ELR (cell line): ENCODE measurements at places on chromosomes 6 and 20.

GRCh38 chr6:32047539-32047854, 9.3 kb downstream of the CYP21A2 start:
- no peak for DNase-seq

- no peak for DNase-seq
Observed at GRCh38 chr6:79201983-79202382, 32.5 kb downstream of the HMGN3 start.

DNA sequence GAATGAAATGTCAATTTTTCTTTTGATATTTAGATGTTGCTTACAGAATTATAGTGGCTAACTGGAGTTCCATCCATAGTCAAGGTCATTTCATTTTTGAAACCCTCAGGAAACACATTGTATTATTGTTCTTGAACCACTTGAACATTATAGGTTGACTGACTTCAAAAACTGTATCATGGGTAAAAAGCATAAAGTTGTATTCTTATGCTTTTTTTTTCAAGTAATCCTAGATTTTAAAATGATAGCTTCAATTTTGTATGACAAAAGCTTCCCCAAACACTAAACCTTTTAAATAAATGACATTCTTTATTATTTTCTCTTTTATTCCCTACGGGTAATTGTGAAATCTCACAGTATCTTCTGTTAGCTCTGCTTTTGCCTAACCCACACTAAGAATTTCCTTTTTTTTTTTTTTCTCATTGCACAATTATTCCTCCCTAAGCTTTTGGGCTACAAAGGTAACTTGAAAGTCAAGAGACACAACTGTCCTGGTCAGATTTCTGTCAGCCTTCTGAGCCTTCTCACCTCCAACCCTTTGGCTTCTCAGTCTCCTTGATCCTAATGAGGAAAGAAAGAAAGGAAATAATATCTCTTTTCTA, 36.9 kb upstream of the LAMA4 start:
- no peak for DNase-seq

GRCh38 chr6:72218125-72218524, 331.8 kb downstream of the RIMS1 start:
- DNase-seq, result peak; percentile 68

GRCh38 chr20:23646106-23646873, 8.5 kb upstream of the CST3 start:
- peak; percentile 28 for DNase-seq

GRCh38 chr6:145272246-145272645, 463.1 kb downstream of the EPM2A start:
- DNase-seq, result no peak

GRCh38 chr6:162613310-162613709, 114.3 kb downstream of the PRKN start:
- no peak for DNase-seq

GRCh38 chr6:26232940-26233648, 131.9 kb upstream of the BTN3A2 start:
- peak; percentile 77 for DNase-seq

DNA sequence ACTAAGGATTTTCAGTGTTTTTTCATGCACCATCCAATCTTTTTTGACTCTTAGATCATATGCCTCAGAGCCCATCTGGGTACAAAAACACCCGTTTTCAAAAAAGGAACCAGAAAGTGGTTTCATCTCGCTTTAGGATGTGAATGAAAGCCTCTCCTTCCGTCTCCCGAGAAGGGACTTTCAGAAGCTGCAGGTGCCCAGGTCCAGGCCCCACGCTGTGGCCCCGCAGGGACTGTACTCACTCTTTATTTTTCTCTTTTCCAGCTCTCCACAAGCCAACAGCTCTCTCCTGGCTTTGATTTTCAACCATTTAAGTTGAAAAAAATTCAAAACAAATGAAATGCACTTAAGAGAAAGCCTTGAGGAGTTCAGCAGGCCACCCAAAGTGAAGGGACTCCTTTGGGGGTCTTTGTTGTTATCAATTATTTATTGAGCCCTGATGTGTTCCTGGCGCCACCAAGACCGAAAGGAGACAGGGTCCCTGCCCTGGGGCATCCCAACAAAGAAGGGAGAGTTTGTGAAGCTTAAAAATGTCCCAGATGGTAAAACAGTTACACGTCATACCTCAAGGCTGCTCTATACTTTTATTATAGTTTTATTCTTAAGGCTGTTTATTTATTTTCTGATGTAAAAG, 467.3 kb downstream of the PREX1 start:
- no peak for DNase-seq

GRCh38 chr6:157117431-157118095, 205.8 kb downstream of the TMEM242 start:
- DNase-seq, result no peak

DNA sequence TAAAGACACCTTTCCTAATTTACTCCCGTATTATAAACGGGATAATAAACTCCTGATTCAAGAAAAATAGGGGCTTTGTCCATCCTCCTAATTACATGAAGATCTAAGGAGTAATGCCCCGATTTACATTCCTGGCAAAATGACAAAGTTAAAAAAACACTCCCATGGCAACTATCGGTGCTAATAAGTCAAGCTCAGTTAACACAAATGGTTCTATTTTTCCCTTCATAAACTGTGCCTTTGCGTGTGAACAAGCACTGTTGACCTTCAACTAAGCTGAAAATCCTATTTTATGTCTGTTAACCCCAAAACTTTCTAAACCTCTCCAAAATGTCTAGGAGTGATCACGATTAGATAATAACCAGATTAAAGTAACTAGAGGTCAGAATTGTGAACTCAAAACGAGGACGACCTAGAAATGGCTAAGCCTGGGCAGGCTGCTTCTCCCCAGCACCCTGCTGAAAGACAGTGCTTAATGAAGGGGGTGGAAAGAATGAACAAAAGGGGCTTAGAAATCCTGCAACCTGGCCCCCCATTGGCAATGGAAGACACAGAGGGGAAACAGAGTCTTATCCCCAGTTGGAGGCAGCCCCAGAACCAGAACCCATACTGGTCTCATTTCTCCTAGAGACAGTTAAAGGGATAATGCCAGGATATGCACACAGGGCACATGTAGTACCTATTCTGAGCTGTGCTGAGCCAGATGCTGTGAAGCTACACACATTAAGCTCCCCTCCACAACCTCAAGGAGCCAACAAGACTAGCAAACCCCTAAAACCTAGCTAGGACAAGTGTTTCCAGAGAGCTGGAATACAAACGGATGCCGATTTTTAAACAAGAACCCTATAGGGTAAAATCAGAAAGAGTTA, 23.0 kb downstream of the SLC23A2 start:
- DNase-seq, result no peak

DNA sequence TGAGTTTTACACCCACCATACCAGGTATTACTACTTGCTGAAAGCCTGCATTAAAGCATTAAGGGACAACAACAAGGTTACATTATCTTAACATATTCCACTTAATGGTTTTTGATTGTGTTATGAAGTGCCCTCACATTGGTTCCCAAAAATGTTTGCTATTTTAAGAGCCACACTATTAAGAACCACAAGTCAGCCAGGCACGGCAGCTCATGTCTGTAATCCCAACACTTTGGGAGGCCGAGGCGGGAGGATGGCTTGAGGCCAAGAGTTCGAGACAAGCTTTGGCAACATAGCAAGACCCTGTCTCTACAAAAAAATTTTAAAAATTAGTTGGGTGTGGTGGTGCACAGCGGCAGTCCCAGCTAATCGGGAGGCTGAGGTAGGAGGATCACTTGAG, 28.2 kb downstream of the ATXN1 start:
- DNase-seq, result no peak

- no peak for DNase-seq
Observed at GRCh38 chr6:162817196-162817595, 89.4 kb downstream of the PACRG start.

GRCh38 chr20:41047279-41047974, 18.8 kb downstream of the TOP1 start:
- DNase-seq, result peak; percentile 25

GRCh38 chr20:63493563-63494020, 5.3 kb downstream of the EEF1A2 start:
- DNase-seq, result no peak

GRCh38 chr20:43583982-43584432, 6.7 kb upstream of the IFT52 start:
- peak; percentile 76 for DNase-seq

- DNase-seq, result peak; percentile 43
Observed at GRCh38 chr6:166998256-166999144, 697 bp upstream of the CEP43 start.

GRCh38 chr6:150142670-150143515, at the start of gene PPP1R14C:
Gene PPP1R14C (plus strand): TSS chr6:150143044. CDS start chr6:150143193, 149 bp downstream.
- peak; percentile 17 for DNase-seq

DNA sequence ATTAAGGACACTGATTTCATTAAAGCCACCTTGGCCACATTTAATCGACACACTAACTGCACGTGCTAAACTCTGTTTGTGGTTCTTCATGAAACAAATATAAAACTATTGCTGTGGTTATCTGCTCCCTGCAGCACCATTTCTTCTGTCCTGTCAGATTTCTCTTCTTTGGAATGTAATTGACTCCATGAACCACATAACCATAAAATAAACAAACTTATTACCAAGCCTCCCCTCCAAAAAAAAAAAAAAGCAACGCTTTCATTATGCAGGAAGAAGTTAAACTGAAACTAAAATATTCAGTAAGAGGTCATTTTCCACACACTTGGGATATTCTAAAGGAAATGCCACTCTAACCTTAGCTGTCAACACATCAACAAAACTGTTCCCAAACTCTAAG, 319.1 kb upstream of the NT5E start:
- peak; percentile 7 for DNase-seq

GRCh38 chr20:40813029-40813431, 124.0 kb upstream of the MAFB start:
- no peak for DNase-seq

DNA sequence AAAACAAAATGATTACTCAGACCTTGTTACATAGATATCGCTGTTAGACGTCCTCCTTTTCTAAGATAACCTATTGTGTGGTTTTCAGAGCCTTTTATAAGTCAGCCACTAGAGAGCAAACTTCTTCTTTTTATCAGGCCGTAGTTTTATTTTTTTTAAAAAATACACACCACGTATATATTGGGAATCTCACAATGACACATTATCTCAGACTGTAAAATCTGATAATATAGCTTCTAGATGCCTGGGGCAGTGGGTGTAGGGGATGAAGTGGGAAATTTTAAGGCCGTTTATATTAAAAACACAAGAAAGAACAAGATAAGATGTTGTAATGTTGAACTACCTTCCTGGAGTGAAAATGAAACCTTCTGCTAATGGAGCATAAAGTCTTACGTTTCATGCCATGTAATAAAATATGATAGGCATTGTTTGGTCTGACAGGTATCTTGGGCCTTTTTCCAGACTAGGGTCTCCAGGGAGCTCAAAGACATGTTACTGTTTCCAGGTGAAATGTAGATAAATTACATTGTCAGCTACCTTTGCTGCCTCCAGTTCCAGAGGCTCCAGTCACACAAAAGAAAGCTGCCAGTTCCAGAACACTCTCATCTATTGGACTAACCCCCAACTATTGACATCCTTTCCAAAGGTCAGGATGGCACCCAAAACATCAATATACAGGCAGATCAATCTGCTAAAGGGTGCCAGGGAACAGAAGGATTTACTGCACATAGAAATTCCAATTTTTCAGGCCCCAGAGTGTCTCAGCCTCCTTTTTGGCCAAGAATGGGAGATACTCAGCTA, 130.2 kb upstream of the AKIRIN2 start:
- DNase-seq, result peak; percentile 60

GRCh38 chr6:167761794-167762258, 64.9 kb upstream of the AFDN start:
- no peak for DNase-seq

DNA sequence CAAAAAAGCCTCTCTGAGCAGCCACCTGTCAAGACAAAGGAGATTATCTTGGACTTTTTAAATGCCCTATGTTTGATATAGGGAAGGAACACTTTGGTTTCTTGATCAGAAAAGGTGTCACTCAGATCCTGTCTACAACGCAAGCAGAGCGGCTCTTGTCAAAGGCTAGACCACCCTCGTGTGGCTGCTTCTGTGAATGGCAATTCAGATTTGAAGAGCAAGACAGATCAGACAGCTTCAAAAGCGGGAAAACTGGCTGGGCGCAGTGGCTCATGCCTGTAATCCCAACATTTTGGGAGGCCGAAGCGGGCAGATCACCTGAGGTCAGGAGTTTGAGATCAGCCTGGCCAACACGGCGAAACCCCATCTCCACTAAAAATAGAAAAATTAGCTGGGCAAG, 10.1 kb upstream of the NXT1 start:
- DNase-seq, result peak; percentile 61

GRCh38 chr6:31737315-31737990, 1.1 kb upstream of the CLIC1 start:
- DNase-seq, result no peak

- no peak for DNase-seq
Observed at GRCh38 chr6:33077908-33078307, 2.1 kb downstream of the HLA-DPB1 start.

DNA sequence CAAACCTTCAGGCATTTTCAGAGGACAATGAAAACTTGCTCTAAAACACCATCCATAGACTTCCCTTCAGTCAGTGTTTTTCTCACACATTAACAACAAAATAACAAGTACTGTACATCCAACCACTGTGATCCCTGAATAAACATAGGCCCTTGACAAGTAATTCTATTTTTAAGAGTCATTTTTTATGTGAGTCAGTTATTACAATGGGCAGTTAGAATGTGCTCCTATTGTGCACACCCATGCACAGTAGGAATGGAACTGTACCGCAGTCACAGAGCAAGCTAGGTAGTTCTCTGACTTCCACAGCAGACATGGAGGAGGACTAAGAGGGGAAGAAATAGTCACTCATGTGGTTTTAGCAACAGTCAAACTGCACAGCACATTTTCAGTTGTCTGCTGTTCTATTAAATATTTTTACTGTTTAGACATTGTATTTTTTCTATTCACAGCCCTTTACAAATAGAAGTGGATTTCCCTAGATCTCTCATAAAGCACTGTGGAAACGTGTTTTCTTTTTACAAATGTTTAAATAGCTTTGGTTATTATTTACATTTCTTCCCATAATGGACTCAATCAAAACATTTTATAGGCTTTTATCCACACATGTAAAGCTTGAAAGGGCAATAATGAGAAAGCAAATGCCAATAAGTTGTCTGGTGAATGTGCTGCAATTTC, 100.4 kb downstream of the JAG1 start:
- no peak for DNase-seq

- no peak for DNase-seq
Observed at GRCh38 chr6:46254331-46254730, 83.6 kb upstream of the ENPP5 start.

- DNase-seq, result no peak
Observed at GRCh38 chr20:5442101-5442500, 125.3 kb upstream of the PROKR2 start.

- DNase-seq, result no peak
Observed at GRCh38 chr6:144544266-144544830, 259.2 kb downstream of the UTRN start.

DNA sequence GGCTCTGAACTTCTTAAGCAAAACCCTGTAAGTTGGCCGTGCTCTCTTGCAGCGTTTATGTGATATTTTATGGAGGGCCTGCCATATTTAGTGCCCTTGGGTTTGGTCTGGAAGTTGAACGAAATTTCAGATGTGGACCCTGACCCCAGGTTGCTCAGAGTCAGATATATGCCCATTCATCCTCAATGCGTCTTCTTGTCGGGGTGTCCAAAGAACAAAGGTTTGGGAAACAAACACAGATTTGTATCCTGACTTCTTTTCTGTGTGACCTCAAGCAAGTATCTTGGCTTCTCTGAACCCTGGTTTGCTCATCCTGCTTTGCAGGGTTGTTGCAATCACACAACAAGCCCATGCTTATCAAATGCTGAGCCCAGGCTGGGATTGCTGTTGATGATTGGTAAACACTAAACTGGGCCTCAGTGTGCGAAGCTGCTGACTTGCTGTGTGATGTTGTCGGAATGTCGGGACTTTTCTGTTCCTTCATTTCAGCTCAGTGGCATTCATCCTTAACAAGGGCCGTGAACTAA, 103.5 kb upstream of the PTPN1 start:
- no peak for DNase-seq

GRCh38 chr20:54397292-54398140, 77.9 kb upstream of the DOK5 start:
- no peak for DNase-seq
